Fibroblast of skin of right biceps (primary cell): ENCODE measurements at places on chromosomes 3 and 15.

DNA sequence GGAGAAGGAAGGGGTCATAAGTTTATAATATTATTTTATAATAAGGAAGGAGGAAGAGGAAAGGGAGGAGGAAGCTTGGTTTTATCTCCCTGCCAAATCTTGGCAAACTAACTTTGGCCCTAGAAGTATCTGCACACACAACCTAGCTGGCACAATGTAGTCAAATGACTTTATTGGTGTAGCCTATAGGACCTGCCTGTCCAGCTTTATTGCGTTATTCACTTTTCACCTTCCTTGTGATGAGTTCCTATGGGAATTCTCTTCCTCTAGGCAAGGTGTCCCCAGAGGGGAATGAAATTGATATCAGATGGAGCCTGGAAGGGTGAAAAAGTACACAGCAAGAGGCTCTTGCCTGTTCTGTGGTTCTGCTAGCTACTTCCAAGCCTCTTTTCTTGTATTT lies 111.2 kb upstream of the SLC25A36 start:
- DNase-seq, result no peak

DNA sequence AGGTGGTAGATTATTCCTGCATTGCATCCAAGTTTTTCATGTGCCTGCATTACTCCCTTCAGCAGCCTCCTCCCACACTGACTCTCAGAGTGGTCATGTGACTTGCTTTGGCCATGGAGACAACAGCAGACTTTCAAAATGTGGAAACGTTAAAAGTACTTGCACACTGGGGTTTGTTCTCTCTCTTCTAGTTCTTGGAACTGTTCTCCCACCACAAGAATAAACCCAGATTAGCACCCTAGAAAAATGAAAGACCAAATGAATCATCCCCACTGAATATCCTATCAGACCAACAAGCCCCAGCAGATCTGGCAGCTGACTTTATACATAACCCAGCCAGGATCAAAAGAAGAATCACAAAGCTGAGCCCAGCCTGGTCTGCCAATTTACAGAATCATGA lies 398.5 kb downstream of the VPS13C start:
- peak; percentile 21 for DNase-seq

DNA sequence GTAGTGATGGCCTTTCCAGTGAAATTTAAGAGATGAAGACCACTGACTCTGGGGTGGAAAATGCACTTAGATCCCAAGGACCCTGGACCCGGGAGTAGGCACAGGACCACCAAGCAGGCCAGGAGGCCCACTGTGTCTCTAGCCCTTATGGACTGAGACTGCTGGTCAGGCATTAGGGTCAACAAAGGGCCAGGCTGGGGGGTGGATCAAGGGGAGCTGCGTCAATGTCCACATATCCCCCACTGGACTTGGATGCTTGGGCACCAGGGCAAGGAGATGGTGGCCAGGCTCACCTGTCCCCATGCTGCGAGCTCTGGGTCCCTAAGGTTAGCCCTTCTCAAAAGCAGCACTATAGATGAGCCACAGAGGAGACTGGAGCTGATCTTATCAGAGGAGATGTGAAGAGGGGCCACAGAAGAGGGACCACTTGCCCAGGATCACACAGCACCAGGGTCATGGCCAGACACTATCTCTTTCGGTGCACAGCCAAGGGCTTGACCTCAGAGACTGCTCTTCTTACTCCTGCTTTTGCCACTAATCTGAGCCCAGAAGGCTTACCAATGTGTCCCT lies 14.7 kb downstream of the RAB6B start:
- no peak for DNase-seq

- no peak for DNase-seq
Measured at GRCh38 chr15:56077081-56077480, 83.7 kb upstream of the NEDD4 start.

GRCh38 chr15:82552861-82553260 lies 12.6 kb upstream of the RPS17 start:
- DNase-seq, result no peak

DNA sequence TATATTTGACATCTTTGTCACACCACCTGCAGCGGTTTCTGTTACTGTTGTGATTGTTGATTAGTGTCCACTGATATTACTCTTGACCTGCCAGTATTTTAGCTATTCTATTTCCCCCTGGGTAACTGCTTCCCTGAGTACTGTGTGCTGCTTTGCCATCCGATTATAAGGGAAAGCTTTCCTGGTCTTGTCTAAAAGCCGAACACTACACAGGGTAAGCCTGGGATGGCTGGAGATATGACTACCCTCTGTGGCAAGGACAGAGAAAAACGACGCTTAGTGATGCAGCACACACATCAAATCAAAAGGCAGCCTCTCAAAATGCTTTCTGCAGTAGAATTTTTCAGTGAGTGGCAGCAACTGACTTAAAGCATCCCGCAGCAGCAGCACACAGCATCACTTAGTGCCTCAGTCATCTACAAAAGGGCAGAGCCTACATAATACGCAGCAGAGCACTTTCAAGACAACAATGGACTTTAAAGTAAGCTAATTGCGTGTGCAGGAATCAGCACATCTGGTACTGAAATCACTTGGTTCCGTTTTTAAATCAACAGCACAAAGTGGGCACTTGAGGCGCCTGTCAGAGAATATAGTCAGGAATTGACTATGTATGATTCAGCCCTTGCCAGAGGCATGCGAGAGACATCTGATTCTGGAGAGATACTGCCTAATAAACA lies 656.3 kb upstream of the TGFBR2 start:
- peak; percentile 18 for DNase-seq

DNA sequence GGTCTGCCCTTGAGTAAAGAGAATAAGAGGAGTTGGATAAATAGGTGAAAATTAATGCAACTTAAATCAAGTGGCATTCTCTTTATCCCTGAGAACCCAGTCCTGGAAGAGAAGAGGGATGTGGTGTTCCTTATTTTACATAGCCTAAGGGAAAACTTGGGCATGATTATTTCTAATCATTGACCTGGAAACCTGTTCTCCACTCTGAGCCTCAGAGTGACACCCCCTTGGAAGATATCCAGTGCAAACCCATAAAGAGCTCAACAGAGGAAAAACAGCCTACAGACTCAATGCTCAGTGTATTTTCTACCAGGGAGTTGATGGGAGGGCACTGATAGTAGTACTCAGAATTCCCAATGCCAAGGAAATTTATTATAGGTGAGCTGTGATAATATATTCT lies 22.0 kb downstream of the SLC15A2 start:
- DNase-seq, result no peak
